ENCODE measurements at places on chromosomes 1 and 21.

- no peak for DNase-seq
Observed at GRCh38 chr1:6750490-6750889, 34.8 kb upstream of the CAMTA1 start.

GRCh38 chr1:160357286-160358002, 9.4 kb upstream of the NHLH1 start:
- no peak for DNase-seq

GRCh38 chr1:183487674-183488442, 15.6 kb downstream of the SMG7 start:
- DNase-seq: no peak

DNA sequence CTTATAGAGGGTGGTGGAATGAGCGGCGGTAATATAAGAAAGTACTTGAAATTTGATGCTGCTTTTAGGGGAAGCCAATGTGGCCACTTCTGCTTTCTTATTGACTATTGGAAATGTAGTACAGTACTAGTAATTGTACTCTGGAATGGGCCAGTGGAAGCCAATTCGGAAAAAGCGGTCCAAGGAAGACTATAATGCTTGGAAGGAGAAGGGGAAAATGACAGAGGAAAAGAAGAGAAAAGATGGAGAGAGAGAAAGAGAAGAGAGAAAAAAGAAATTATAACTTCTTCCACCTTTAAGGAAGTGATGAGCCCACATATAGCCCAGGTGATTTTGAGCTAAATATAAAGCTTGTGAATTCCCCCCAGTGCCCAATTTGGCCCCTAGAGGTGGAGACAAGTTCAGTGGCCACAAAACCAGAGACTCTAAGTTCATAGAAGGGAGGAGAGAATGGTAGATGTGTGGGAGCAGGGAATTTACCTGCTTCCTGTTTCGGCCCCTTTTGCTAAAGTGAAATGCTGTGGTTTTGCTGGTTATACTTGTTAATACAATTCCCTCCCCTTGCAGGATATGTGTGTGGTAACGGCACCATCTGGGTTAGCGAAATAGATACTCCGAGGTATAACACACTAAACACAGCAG, 35.7 kb upstream of the DUSP10 start:
- DNase-seq: no peak

GRCh38 chr21:41168391-41169257, 664 bp downstream of the BACE2 start:
- peak; percentile 64 for DNase-seq

- DNase-seq: no peak
Observed at GRCh38 chr1:158286941-158287346, 2.8 kb upstream of the CD1C start.

DNA sequence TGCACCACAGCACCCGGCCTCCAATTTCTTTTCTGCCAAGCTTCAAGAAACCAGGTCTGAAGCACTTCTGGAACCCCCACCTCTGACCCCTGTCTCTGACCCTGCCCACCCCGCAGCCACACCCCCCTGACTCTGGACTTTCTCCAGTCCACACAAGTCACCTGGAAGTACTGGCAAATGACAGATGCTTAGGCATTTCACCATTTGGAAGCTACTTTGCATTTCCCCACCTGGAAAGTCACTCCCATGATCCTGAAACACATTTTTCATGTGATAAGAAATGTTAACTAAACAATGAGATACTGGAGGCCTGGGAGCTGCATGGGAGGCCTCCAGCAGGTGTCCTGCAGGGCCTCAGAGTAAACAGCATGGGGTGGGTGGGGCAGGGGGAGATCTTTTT, 45.7 kb downstream of the NTPCR start:
- no peak for DNase-seq

DNA sequence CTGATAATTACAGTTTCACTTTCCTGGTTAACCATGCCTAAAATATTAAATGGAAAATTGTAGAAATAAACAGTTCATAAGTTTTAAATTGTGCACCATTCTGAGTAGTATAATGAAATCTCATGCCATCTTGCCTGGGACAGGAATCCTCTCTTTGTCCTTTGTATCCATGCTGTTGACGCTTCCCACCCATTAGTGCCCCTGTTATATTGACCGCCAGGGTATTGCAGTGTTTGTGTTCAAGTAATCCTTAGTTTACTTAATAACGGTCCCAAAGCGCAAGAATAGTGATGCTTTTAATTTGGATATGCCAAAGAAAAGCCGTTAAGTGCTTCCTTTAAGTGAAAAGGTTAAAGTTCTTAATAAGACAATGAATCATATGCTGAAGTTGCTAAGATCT, 41.7 kb downstream of the RPRD2 start:
- no peak for DNase-seq

GRCh38 chr1:201480231-201481003, 11.4 kb upstream of the PHLDA3 start:
- DNase-seq: peak; percentile 92

DNA sequence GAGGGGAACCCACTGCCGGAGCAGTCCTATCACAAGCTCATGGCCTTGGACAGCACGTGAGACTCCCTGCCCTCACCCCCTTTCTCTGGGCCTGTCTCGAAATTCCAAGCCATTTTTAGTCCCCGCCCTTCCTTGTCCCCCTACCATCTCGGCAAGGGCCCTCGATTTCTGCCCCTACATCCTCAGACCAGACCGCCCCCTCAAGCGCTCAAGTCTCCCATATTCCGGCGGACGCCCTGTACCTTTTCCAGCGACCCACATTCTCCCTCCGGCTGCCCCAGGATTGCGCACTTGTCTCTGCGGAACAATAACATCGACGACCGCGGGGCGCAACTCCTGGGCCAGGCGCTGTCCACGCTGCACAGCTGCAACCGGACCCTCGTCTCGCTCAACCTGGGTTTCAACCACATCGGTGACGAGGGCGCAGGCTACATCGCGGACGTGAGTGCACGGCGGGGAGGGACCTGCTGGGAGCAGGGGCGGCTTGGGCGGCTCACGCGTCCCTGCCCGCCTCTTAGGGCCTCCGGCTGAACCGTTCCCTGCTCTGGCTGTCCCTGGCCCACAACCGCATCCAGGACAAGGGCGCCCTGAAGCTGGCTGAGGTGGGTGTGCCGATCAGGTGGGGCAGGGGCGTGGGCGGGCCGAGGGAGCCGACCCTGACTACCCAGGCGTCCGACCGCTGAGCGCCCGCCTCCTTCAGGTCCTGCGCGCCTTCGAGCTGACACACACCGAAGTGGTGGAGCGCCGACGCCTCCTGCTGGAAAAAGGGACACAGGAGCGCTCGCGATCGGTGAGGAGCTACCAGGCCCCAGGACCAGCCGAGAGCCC, 7.0 kb downstream of the LRRC71 start:
- DNase-seq: peak; percentile 72

DNA sequence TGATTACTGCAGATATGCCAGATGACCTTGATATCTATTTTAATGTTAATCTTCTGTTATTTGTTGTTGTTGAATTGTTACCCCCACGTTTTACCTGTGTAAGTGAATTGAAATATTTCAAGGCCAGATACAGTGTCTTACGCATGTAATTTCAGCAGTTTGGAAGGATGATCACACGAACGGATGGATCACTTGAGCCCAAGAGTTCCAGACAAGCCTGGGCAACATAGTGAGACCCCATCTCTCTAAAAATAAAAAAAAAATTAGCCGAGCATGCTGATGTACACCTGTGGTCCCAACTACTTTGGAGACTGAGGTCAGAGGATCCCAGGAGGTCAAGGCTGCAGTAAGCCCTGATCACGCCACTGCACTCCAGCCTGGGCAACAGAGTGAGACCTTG, 32.2 kb downstream of the SDCCAG8 start:
- no peak for DNase-seq

DNA sequence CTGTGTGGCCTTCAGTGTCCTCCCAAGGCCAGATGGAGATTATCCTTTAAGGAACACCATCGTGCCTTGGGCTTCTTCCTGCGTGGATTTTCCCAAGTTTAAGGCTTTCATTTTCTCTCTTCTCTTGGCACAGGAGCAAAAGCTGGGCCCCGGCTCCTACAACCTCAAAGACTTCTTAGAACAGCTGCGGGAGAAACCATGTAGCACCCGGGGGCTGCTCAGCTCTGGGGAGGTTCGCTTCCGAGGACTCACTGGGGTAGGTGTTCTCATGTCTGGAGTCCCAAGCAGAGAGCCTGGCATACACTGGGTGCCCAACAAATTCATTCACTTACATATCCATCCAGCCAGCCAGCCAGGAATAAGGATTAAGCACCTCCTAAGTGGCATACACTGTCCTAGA, 6.6 kb upstream of the TTC22 start:
- DNase-seq: no peak

GRCh38 chr1:19770436-19771190, 29.1 kb downstream of the TMCO4 start:
- DNase-seq: no peak

DNA sequence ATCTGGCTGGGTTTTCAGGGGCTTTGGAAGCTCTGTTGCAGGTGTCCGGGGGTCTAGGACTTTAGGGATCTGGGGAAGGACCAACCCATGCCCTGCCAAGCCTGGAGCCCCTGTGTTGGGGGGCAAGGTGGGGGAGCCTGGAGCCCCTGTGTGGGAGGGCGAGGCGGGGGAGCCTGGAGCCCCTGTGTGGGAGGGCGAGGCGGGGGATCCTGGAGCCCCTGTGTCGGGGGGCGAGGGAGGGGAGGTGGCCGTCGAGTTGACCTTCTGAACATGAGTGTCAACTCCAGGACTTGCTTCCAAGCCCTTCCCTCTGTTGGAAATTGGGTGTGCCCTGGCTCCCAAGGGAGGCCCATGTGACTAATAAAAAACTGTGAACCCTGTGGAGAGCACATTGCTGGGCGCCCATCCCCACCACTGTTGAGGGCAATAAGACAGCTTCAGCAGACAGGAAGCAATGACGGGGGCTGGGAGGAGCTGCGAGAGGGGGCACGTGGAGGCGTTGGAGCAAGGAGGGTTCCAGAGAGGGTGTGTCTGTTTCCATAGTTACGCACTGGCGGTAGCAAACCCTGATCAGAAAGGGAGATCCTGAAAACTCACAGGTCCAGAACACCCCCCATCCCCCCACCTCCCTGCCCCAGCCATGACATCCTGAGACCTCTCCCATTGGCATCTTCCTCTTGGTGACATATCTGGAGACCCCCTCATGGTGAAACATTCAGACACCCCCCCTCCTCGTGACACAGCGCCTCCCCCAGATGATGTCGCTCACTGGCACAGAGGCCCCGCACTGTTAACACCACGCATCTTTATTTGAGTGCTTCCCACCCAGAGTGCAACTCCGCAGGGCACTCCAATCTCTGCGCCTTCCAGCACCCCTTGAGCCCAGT, 8.4 kb downstream of the MYBPH start:
- peak; percentile 28 for DNase-seq

GRCh38 chr1:72636631-72637030, 354.3 kb upstream of the NEGR1 start:
- DNase-seq: peak; percentile 61

DNA sequence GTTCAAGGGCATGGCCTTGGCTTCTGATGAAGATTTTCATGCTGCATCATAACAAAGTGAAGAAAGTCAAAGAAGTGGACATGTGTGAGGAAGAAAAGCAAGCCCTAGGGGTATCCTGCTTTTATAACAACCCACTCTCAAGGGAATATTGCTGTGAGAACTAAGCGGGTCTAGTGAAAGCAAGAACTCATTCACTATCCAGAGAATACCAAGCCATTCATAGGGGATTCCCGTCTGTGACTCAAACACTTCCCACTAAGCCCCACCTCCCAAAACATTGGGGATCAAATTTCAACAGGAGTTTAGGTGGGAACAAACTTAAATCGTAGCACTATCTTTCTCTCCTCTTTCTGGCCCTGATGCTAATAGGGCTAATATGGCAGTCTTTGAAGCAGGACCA, 98.5 kb upstream of the CTTNBP2NL start:
- DNase-seq: no peak

GRCh38 chr1:205477121-205477758, 21.4 kb upstream of the BLACAT1 start:
- DNase-seq: no peak

GRCh38 chr1:165698761-165699052, 345 bp upstream of the ALDH9A1 start:
- DNase-seq: no peak

DNA sequence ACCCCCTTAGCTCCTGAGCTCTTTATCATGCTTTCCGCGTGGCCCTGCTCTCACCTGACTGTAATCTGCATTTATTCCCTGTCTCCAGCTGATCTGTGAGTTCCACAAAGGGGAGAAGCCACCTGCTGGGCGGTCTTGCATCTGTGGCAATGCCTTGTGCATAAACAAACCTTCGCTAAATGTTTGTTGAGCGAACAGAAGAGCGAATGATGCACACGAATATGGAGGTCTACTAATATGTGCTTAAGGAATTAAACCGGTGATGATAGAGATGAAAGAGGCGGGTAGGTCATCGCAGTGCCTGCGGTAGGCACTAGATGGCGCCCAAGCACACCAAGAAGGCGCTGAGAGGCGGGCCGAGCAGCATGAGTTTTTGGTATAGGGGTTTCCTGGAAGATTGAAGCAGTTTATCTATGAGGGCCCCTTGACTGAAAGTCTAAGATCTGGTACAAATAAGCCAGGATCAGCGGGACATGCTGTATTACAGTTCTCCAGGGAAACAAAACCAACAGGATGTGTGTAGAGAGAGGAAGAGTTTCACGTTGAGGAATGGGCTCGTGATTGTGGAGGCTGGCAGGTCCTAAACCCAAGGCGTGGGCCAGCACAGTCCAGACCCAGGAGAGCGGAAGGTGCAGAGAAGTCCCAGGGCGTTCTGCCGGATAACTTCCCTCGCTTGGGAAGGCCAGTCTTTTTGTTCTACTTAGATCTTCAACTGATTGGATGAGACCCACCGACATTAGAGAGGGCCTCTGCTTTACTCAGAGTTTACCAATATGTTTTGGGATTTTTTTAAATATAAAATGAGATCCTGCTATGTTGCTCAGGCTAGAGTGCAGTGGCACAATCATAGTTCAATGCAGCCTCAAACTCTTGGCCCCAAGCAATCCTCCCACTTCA, 34.7 kb downstream of the TOMM20 start:
- peak; percentile 72 for DNase-seq

- DNase-seq: no peak
Observed at GRCh38 chr21:25457946-25458345, 149.3 kb downstream of the MRPL39 start.

DNA sequence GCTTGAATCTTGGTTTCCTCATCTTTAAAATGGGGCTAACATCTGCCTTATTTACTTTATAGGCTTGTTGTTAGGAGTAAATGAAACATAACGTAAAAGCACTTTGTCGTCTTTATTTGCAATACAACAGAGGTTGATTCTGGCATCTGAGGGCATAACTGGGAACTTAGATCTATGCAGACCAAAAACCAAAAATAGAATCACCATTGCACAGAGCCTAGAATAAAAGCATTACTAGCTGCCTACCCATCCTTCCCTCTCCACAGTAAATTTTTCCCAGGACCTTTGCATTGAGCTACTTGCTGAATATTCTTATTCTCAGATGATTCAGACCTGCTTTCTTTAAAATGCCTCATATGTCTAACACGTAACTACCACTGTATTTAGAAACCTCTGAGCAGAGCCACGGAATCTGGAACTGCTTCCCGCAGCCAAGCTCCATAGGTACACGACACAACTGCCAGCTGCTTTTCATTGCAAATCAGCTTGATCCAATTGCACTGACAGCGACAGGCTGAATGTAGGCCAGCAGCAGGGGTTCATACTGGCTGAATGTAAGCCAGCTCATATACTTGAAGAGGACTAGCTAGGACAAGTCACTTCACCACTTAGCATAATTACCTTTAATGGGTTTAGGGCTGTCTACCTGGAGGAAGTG, 33.2 kb upstream of the SERBP1 start:
- DNase-seq: no peak

GRCh38 chr1:81912383-81912782, 111.6 kb downstream of the ADGRL2 start:
- no peak for DNase-seq

- peak; percentile 41 for DNase-seq
Observed at GRCh38 chr1:3186526-3186921, 117.5 kb downstream of the PRDM16 start.

GRCh38 chr1:44842862-44843655, at the start of gene PTCH2:
TSS of gene PTCH2 (minus strand) at chr1:44843253. CDS start at chr1:44842932, 321 bp downstream.
- DNase-seq: peak; percentile 81
